ENCODE measurements at places on chromosomes 11 and 22. TPM values are rescaled to one million over a fixed set of nuclear protein-coding genes. Genes with fewer than 3 reads are reported as not detected.

Gene DNAJB7
- not detected for total RNA-seq

Gene PAMR1
- total RNA-seq: not detected

DNA sequence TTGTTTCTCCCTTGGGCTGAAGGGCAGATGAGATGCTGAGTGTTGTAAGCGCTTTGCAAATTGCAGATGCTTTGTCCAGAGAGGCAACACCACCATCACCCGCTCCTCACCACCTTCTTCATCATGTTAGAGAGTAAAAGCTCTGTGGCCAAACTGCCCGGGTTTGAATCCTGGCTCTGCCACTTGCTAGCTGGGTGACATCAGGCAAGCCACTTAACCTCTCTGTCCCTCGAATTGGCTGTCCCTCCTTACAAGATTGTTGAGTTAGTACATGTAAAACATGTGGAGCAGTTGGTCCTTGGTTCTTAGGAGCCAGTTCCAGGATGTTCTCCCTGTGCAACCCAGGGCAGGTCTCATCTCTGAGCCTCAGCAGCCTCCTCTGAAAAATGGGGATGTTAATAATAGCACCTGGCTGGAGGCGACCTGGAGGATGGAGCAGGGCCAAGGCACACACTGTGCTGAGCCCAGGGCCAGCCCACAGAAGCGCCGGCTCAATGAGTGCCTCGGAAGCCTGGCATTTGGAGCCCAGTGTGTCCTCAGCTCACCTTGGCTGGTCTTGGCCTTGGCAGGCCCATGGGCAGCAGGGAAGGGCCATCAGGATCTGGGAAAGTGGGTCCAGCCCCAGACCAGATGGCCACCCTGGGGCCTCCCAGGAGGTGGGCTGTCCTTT is 10.5 kb downstream of the C11orf86 start:
- no peak for DNase-seq

DNA sequence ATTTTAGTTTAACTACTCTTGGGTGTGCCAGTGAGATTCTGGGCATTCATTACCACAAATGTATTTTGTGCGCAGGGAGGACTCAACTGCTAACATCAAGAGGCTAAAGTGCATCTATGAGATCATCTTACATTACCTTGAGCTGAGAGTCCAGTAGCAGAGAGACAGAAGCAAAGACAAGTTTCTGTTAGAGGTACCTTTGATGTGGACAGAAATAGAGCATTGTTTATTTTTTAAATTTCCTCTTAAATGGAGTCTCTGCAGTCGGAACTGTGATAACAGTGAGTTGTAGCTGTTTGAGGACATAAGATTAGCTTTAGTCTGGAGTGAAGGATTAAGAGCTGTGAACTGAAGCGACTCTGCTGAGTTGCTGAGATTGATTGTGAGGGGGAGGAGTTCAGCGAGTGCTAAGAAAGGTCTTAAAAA is 297.0 kb downstream of the CADM1 start:
- DNase-seq: no peak

DNA sequence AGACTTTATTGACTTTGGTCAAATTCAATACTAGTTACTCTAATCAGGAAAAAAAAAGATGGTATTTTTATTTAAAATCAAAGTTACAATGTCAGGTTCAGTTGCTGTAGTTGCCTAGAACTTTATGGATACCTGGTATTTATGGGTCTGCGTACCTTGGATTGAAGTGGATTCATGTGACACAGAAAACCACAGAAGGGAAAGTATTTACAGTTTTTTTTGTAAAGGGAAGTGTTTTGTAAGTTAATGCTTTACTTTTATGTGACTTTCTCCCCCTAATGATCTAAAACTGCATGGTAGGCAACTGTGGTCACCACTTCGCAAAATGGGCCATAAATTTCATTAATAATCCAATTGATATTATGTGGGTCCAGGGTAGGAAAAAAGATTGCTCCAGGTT is 65.2 kb upstream of the ADA2 start:
- DNase-seq: no peak

GRCh38 chr11:94152678-94153065 is 24.0 kb downstream of the PANX1 start:
- no peak for DNase-seq

DNA sequence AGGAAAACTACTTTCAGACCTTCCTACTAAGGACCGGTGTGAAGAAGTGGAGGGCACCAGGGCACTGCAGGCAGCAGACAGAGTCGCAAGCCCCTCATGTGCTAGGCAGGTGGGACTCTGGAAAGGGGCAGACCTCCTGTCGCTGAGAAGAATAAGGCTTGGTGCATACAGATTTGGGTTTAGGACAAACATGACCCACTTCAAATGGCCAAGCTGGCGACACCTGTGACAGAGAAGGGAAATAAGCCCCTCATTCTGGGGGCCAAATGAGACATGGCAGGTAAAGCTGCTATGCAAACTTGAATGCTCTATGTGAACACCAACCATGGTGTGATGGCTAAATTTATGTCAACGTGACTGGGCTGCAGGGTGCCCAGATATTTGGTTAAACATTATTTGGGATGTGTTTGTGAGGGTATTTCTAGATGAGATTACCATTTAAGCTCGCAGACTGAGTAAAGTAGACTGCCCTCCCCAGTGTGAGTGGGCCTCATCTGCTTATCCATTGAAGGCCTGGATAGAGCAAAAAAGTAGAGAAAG is 112.4 kb upstream of the PITPNB start:
- DNase-seq: no peak

DNA sequence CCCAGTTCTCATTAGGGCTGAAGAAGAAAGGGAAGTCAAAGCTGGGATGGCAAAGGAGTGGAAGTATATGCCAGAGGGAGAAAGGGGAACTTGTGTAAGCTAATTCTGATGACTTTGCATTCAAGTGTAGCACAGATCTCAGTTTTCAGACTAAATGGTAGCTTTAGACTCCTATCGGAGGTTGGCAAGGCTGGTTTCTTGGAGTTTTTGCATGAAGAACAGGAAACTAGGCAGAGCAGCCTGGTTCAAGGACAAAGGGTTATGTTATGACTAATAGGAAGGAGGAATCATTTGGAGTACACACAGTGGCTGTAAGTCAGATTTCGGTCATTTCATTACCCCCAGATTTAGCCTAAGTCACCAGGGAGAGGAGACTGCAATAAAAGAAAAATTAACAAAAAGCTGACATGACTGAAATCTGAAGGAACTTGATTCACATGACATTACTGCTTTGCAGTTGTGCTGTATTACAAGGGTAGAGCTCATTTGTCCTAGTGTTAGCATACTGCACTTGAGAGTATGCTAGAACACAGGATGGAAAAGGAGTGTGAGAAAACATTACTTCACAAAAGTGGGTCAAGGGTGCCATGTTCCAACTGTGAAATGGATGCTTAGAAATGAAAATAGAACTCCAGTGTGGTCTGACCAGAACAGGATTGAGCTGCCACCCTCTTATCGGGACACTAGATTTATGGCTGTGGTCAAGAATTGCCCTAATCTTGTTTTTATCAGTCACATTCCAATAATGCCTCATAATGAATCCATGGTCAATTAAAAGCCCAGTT is 23.6 kb downstream of the ADM start:
- no peak for DNase-seq

DNA sequence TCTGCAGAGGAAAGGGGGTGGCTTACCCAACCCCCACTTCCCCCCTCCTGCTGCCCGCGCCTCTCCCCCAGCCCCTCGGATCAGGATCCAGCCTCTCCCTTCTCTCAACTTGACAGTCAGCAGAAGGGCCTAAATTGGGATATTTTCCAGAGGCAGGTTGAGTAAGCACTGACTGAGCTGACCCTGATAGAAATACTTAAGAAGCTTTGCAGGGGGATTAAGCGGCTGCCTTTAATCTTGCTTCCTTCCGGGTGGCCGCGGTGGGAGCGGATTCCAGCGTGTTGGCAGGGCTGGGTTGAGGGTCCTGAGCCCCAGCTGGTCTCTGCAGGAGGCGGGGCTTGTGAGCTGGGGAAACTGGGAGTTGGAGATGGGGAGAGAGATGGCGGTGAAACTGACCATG is 445.2 kb downstream of the NTM start:
- no peak for DNase-seq
